ENCODE measurements at places on chromosomes 1 and 21. TPM values are rescaled to one million over a fixed set of nuclear protein-coding genes. Genes with fewer than 3 reads are reported as not detected.

- H3K4me1 ChIP-seq: peaks cover 43% of the 10 kb centered on the region
- H3K4me3 ChIP-seq: no peak overlapping the region
- DNase-seq: no peak
- peak overlapping the region; percentile 74 for H3K27ac ChIP-seq
Measured at GRCh38 chr1:220239966-220240365, 32.3 kb downstream of the RAB3GAP2 start.

DNA sequence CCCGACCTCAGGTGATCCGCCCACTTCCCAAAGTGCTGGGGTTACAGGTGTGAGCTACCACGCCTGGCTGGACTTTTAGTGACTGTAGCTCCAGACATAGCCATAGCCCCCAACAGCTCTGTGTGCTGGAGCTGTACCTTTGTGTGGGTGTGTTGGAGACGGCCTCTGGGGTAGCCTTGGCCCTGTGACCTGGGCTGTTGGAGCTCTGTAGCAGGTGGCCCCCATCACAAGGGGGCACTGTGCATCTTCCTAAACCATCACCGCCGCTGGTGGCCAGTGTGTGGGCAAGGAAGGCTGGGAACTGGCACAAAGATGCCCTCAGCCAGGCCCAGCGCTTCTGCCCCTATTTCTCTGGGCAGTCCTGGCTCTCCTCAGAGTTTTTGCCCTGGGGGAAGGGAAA is 38.4 kb upstream of the FOXO6 start:
- H3K4me3 ChIP-seq: no peak overlapping the region
- H3K27ac ChIP-seq: no peak overlapping the region
- H3K27me3 ChIP-seq: peaks cover 1% of the 10 kb centered on the region
- no peaks in the 10 kb centered on the region for H3K36me3 ChIP-seq

GRCh38 chr1:233791721-233792120 is 112.8 kb upstream of the SLC35F3 start:
- peaks cover 10% of the 10 kb centered on the region for H3K27me3 ChIP-seq
- H3K4me1 ChIP-seq: no peaks in the 10 kb centered on the region
- H3K36me3 ChIP-seq: no peaks in the 10 kb centered on the region
- no peak overlapping the region for H3K27ac ChIP-seq

DNA sequence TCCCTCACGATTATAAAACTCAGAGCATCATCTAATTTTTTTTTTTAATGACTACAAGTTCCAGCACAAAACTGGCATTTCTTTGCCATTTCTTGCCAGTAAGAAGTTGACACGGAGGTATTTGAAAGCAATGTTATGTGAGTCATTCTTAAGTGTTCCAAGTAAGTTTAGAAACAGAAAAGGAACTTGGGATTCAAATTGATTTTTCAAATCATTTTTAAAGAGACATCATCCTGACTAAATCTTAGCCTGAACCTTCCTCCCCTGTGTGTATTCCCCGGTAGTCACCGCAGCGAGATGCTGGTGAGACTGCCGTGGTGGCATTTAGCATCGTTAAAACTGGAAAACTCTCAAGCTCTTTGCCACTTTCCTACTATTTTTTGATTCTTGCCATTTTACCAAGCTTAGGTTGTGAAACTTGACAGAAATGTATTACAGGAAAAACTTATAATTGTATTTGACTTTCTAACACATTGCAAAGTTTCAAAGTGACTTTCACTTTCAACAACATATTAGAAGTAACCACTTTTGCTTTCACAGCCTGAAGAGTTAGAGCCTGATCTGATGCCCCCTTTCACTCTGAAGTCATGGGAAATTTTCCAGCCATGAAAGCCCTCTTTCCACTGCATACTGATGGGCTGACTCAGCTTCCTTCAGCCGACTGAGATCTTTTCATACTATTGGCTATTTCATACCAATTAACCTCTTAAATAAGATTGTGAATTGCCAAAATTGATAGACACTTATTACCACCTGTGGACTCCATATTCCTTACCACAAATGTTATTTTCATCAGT is 61.4 kb downstream of the OLFML2B start:
- H3K4me1 ChIP-seq: peaks cover 61% of the 10 kb centered on the region
- H3K27me3 ChIP-seq: no peaks in the 10 kb centered on the region
- peaks cover 10% of the 10 kb centered on the region for H3K36me3 ChIP-seq
- peak overlapping the region; percentile 69 for H3K4me3 ChIP-seq

DNA sequence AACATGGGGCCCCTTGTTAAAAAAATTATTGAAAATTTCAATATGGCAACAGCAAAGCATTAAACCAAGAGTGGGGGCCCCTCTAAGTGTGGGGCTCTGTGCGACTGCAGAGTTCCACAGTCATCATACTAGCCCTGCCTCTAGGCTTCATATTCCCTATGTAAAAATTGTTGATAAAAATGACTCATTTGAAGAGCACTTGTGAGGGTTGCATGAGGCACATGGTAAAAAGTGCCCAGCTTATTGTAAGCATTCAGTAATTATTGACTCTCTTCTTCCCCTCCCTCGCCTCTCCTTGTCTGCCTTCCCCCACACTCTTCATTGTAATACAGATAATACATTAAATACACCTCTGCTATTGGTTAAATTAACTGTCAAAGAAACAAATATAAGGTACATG is 86.7 kb upstream of the PTBP2 start:
- no peaks in the 10 kb centered on the region for H3K4me1 ChIP-seq
- no peak for DNase-seq
- no peak overlapping the region for H3K27ac ChIP-seq
- H3K4me3 ChIP-seq: no peak overlapping the region

- H3K36me3 ChIP-seq: no peaks in the 10 kb centered on the region
- peaks cover 21% of the 10 kb centered on the region for H3K4me1 ChIP-seq
- no peak overlapping the region for H3K4me3 ChIP-seq
- H3K27me3 ChIP-seq: no peaks in the 10 kb centered on the region
- DNase-seq: no peak
- H3K27ac ChIP-seq: no peak overlapping the region
Measured at GRCh38 chr1:24149866-24150233, 6.9 kb upstream of the IL22RA1 start.

- DNase-seq: no peak
- no peaks in the 10 kb centered on the region for H3K27me3 ChIP-seq
- H3K36me3 ChIP-seq: peaks cover 23% of the 10 kb centered on the region
- peaks cover 51% of the 10 kb centered on the region for H3K4me1 ChIP-seq
- H3K4me3 ChIP-seq: no peak overlapping the region
Measured at GRCh38 chr1:66690666-66691381, 61.4 kb upstream of the DYNLT5 start.

GRCh38 chr1:30250338-30250983 is 472.9 kb downstream of the MATN1 start:
- H3K27ac ChIP-seq: no peak overlapping the region
- no peaks in the 10 kb centered on the region for H3K36me3 ChIP-seq
- no peaks in the 10 kb centered on the region for H3K4me1 ChIP-seq
- H3K27me3 ChIP-seq: peaks cover 29% of the 10 kb centered on the region
- no peak for DNase-seq

GRCh38 chr1:213852107-213852506 is 135.7 kb upstream of the PROX1 start:
- H3K36me3 ChIP-seq: no peaks in the 10 kb centered on the region
- no peaks in the 10 kb centered on the region for H3K4me1 ChIP-seq
- no peak for DNase-seq
- H3K27me3 ChIP-seq: peaks cover 10% of the 10 kb centered on the region
- no peak overlapping the region for H3K27ac ChIP-seq

- H3K36me3 ChIP-seq: peaks cover 4% of the 10 kb centered on the region
- no peaks in the 10 kb centered on the region for H3K27me3 ChIP-seq
- no peak overlapping the region for H3K27ac ChIP-seq
- peaks cover 22% of the 10 kb centered on the region for H3K4me1 ChIP-seq
- no peak overlapping the region for H3K4me3 ChIP-seq
- DNase-seq: no peak
Measured at GRCh38 chr1:167737169-167737568, 15.4 kb downstream of the MPZL1 start.

- peak overlapping the region; percentile 61 for H3K27ac ChIP-seq
- H3K36me3 ChIP-seq: peaks cover 8% of the 10 kb centered on the region
- peak overlapping the region; percentile 77 for H3K4me3 ChIP-seq
- DNase-seq: no peak
- no peaks in the 10 kb centered on the region for H3K27me3 ChIP-seq
Measured at GRCh38 chr1:11664336-11665065, 501 bp downstream of the FBXO6 start.

- peaks cover 15% of the 10 kb centered on the region for H3K27me3 ChIP-seq
- no peak overlapping the region for H3K27ac ChIP-seq
- no peaks in the 10 kb centered on the region for H3K4me1 ChIP-seq
- no peaks in the 10 kb centered on the region for H3K36me3 ChIP-seq
Measured at GRCh38 chr1:216293683-216294082, 129.6 kb downstream of the USH2A start.

- H3K4me1 ChIP-seq: no peaks in the 10 kb centered on the region
- H3K27ac ChIP-seq: no peak overlapping the region
- H3K27me3 ChIP-seq: peaks cover 4% of the 10 kb centered on the region
- no peaks in the 10 kb centered on the region for H3K36me3 ChIP-seq
- H3K4me3 ChIP-seq: no peak overlapping the region
- DNase-seq: no peak
Measured at GRCh38 chr1:157721985-157722384, 21.4 kb upstream of the FCRL3 start.

DNA sequence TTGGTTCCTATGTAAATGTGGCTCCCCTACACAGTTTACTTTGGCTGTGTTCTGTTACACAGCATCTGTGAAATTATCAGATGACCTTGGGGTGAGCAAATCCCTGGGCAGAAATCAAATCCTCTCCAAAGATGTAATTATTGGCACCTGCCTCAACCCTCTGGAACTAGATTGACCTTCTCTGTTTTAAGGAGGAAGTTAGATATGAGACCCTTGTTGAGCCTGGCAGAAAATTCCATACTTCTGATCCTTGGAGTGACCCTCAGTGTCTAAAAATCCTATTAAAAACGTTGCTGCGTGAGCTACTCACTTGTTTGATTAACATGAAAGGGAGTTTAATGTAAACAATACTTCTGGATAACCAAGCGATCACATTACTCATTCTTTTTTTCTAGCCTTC is 122.0 kb downstream of the CLIC6 start:
- DNase-seq: no peak
- H3K4me1 ChIP-seq: peaks cover 12% of the 10 kb centered on the region
- no peak overlapping the region for H3K4me3 ChIP-seq
- H3K36me3 ChIP-seq: peaks cover 14% of the 10 kb centered on the region

DNA sequence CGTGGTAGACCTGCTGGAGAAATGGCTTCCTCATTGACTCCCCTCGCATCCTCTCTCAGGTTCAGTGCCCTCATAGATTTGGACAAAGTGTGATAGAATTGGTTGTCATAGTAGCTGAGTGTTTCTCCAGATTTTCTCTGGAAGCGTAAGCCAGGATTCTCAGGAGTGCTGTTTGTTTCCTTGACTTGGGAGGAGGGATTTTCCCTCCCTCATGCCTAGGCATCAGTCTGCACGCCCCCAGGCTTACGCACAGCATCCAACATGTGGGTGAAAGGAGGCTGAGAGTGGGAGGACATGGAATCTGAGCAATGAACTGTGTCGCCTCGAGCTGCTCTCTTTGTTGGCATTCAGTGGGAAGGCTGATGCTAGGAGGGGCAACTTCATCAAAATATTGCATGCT is 503.5 kb downstream of the LTN1 start:
- H3K36me3 ChIP-seq: no peaks in the 10 kb centered on the region
- no peak overlapping the region for H3K27ac ChIP-seq
- H3K4me1 ChIP-seq: peaks cover 3% of the 10 kb centered on the region
- H3K4me3 ChIP-seq: no peak overlapping the region
- DNase-seq: no peak
- no peaks in the 10 kb centered on the region for H3K27me3 ChIP-seq

DNA sequence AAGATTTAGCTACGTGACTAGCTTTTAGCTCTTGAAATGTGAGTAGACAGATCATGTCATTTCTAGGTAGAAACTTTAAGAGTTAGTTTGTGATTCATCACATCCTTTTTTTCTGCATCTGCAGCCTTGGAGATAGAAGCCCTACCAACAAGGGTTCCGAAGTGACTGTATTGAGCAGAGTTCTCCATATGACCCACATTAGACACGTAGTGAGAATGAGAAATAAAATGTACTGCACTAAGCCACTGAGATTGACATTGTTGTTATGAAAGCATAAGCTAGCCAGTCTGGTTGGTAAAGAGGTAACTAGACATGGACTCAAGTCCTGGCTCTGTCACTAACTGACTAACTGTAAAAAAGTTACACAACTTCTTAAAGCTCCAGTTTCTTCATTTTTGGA is 296.1 kb downstream of the PDE4B start:
- H3K27me3 ChIP-seq: no peaks in the 10 kb centered on the region
- no peaks in the 10 kb centered on the region for H3K4me1 ChIP-seq
- H3K4me3 ChIP-seq: no peak overlapping the region
- no peak overlapping the region for H3K27ac ChIP-seq
- no peaks in the 10 kb centered on the region for H3K36me3 ChIP-seq
- no peak for DNase-seq

GRCh38 chr1:196723325-196724185 is 51.1 kb upstream of the CFHR3 start:
- DNase-seq: no peak
- no peak overlapping the region for H3K27ac ChIP-seq
- no peak overlapping the region for H3K4me3 ChIP-seq
- no peaks in the 10 kb centered on the region for H3K4me1 ChIP-seq
- H3K36me3 ChIP-seq: peaks cover 10% of the 10 kb centered on the region

GRCh38 chr1:114468710-114469468 is 42.1 kb downstream of the TRIM33 start:
- H3K27ac ChIP-seq: peak overlapping the region; percentile 27
- H3K36me3 ChIP-seq: peaks cover 2% of the 10 kb centered on the region
- H3K27me3 ChIP-seq: no peaks in the 10 kb centered on the region
- peaks cover 43% of the 10 kb centered on the region for H3K4me1 ChIP-seq
- no peak for DNase-seq
- no peak overlapping the region for H3K4me3 ChIP-seq

DNA sequence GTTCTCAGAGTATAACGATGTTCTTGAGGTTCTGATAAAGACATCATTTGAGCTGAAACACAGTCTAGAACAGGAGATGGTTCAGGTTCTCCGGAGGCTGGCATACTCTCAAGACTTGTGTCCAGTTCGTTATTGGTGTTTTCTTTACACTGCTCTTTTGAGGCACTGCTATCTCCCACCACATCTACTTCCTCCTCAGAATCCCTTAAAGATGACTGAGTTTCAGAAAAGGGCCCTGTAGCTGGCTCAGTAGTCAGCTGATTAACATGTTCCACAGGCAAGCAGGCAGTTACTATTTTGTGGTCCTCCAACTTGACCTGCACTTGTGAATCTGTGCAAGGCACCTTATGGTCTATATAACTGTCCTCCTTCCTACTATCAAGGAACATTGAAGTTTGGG is 50.2 kb downstream of the ZZZ3 start:
- H3K36me3 ChIP-seq: peaks cover 19% of the 10 kb centered on the region
- no peak overlapping the region for H3K4me3 ChIP-seq
- H3K27me3 ChIP-seq: no peaks in the 10 kb centered on the region
- no peak overlapping the region for H3K27ac ChIP-seq
- DNase-seq: no peak

Gene SLAMF6
- total RNA-seq: not detected

Gene FAAH
- 15.0 TPM for total RNA-seq

Gene BRDT
- total RNA-seq: not detected

Gene ATP6V1G3
- total RNA-seq: not detected

Gene PHTF1
- 23.9 TPM for total RNA-seq

Gene MRAP
- total RNA-seq: not detected

Gene LGR6
- 1.4 TPM for total RNA-seq

Gene VANGL1
- 18.0 TPM for total RNA-seq

Gene NR5A2
- total RNA-seq: not detected

Gene STYXL2
- 10.5 TPM for total RNA-seq

Gene C4BPB
- total RNA-seq: not detected

Measured in chondrocyte (in vitro differentiated cells).